Suppressor macrophage (primary cell): ENCODE measurements at places on chromosomes 7 and 10.

DNA sequence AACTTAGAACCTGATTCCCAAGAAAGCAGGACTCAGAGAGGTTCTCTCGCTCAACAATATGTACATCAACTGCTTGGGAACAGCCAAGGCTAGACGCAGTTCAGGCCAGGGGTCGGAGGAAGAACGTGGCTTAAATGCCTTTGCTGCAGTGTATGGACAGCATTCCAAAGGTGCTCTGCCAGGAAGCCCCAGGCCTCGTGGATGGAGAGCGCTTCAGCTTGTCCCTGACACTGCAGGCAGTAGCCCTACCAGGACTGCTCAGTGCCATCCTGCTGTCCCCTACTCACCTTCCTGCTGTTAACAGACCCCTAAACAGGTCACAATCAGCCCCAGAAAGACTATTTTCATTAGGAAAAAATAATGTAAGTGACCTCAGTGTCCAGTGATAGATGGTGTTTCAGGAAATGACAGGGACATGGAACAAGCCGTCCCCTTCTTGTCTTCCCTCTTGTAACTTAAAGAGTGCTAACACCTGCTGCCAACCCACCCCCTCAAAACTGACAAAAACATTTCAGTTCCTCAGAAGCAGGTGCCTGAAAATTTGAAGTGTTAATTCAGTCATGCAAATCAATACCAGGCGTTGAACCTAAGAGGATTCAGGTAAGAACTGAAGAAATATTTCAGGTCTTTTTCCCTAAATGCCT is 16.5 kb downstream of the CREB3L2 start:
- no peak for DNase-seq

DNA sequence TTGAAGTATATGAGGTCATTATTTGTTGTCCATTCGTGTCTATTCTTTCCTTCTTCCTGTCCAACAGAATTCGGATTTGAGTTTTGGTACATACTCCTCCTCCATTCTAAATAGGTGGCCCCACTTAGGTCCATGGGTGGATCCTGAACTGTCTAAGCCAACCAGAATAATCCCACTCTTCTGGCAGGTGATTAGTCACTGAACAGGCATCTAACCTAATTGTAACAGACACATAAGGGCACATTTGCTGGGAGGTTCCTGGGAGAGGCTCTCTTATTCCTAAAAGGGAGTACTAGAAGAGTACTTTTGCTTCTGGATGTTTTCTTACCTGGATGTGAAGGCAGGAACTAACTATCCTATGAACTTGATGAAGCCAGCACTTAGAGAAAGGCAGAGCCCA is 16.8 kb downstream of the LRRC72 start:
- no peak for DNase-seq

GRCh38 chr10:3472287-3473051 is 299.9 kb upstream of the PITRM1 start:
- DNase-seq = peak; percentile 84

DNA sequence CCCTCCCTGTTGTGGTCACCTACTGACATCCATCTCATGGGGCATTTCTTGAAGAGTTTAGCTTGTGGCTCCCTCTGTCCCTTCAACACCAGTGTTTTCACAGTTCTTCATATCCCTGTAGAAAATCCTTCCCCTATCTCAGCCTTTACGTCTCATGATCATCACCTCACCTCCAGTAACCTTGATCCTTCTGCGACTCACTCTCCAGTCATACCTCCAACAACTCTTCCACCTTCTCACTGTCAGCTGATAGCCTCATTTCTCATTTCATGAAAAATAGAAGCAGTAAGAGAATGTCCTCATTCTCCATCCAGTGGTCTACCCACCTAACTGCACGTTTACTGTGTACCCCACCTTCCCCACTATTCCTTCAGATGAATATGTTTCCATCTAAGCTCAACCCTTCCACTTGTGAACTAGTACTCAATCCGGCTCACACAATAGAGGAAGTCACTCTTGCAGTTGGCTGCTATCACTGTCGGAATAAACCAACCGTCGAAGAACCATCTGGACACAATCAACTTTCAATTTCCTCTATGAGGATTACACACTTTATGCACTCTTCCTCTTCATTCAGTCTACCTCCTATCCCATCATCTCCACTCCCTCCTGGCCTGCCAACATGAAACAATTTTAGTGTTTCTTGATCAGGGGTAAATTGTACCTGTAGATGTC is 256.0 kb downstream of the AHR start:
- DNase-seq = peak; percentile 44

- DNase-seq = no peak
These were observed 18.8 kb downstream of the POLL start for GRCh38 chr10:101569323-101569621.

DNA sequence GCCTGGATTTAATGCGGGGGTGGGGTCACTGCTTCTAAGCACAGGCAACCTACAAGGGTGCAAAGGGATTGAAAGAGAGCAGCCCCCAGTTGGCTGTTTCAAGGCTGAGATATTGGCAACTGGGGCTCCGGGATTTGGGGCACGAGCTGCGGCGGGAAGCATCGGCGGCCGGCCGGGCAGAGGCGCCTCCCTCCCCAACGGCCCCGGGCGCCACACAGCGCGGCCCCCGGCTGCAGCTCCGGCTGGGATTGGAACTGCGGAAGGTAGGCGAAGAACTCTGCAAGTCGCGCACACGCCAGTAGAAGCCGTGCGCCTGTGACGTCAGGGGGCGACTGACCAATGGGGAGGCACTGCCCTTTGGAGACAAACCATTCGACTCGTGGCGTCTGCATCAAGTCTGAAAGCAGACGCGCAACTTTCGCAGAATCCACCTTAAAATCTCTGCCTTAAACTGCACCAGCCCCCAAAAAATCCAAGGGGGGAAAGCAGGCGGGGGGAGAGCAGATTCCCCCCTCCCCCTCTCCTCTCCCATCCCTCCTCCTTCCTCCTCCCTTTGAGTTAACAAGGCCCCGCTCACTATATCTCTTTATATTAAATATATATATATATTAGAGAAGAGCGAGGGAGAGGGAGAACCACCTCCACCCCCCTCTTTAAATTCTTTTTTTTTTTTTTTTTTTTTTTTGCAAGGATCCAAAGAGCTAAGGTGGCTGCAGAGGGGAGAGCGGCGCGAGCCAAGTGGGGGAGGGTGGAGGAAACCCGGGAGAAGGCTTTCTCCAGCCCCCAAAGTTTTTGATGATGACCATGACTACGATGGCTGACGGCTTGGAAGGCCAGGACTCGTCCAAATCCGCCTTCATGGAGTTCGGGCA is at the start of gene DLX6:
TSS of gene DLX6 (plus strand) at position 371 of the 872 bp plus-strand sequence. CDS start at position 796, 425 bp downstream.
- peak; percentile 26 for DNase-seq

DNA sequence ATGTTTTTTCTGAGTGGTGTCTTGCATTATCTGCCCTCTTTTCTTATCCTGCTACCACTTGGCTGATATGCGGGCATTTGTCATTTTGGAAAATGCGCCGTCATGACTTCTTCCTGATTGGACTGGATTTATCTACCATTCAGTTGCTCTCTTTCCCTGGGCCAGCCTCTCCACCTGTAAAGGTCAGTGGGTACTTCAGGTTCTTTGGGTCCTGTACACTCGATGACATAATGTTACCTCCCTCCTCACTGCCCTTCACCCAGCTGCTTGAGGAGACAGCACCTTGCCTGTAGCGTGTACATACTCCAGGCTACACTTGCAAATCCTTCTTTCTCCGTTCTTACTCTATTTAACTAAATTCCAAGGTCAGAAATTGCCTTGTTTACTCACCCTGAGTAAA is 83.7 kb downstream of the RBM33 start:
- DNase-seq = no peak

- no peak for DNase-seq
These were observed 774.4 kb upstream of the POM121L12 start for GRCh38 chr7:52261057-52261456.

DNA sequence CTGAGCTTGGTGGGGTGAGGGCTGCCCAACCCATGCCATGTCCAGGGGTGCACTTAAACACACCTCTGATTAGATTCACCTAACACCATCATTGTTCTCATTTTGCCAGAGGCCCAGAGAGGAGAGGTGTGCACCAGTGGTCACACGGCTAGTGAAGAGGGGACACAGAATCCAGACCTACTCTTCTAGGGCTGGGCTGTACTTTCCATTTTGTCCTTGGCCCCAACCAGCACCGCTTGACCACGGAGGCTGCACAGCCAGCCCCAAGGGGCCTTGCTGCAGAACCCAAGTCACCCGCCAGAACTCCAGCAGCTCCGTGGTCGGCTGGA is 246 bp upstream of the WDFY4 start:
- DNase-seq = no peak

GRCh38 chr10:20298417-20298816 is 482.2 kb downstream of the PLXDC2 start:
- no peak for DNase-seq

DNA sequence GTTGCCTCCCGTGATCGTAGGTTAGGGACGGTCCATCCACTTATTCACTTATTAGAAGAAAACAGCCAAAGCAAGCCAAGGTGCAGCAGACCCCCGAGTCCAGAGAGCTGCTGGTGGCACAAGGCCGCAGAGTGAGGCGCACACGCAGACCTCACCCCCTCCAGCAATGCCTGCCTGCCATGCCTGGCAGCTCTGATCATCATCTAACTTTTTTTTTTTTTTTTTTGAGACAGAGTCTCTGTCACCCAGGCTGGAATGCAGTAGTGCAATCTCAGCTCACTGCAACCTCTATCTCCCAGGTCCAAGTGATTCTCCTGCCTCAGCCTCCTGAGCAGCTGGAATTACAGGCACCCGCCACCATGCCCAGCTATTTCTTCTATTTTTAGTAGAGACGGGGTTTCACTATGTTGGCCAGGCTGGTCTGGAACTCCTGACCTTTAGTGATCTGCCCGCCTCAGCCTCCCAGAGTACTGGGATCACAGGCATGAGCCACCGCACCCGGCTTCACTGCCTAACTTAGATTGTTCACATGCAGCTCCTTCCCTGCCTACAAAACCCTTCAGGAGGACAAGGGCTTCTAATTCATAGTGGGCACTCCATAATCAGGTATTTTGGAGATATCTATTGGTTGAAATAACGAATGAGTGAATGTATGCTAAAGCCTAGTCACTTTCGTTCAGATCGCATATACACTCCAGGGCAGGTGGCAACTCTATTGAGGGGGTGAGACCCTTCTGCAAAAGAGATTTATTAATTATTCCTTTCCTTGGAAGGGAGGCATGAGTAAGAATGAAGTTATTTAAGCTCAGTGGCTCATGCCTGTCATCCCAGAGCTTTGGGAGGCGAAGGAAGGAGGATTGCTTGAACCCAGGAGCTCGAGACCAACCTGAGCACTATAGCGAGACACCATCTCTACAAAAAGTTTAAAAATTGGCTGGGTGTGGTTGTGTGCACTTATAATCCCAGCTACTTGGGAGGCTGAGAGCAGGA is 15.9 kb downstream of the TRIM56 start:
- DNase-seq = no peak

DNA sequence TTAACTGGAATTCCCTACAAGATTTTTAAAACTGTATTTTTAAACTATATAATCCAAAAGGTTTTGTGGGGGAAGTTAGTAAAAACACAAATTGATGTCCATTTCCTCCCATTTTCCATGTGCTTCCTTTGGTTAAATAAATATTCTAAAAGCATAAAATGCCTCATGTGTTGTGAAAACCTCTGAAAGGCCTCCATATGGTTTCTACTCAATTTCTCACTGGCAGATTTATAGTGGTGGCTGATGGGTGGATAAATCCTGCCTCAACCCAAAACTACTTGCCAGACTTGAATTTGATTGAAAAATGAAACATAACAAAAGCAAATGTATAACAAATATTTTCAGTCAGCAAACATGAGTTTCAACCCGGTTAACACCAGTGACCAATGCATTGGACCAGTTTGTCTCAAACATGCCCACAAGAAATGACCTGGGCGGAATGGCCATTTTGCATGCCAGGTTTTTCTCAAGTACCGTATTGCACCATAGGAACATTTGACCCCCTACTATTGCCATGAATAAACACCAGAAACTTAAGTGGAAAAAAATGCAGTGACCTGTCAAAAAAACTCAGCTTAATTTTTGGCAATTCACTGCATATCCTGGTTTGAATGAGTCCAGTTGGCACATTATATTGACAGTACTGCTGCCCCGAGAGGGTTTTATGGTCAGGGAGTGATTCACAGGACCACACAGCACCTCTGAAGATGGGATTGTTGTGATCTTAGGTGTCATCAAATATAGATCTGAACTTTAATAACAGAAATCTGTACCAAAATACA is 454.6 kb upstream of the ANKRD30A start:
- DNase-seq = no peak

DNA sequence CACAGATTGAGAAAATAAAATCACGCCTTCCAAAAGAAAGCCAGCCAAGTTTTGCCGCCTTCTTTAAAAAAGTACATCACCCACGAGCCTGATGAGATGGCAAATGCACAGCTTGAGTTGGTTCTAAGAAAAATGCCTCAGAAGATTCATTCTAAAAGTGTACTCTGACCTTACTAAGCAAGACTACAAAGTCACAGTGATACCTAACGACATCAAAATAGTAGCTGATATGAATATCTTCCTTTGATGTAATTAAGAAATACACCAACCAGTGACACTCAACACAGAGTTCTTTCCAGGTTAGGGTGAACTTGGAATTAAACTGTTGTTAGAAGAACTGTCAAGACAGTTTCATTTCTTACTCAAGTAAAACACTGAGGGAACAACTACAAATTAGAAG is 78.0 kb upstream of the AMPH start:
- no peak for DNase-seq

DNA sequence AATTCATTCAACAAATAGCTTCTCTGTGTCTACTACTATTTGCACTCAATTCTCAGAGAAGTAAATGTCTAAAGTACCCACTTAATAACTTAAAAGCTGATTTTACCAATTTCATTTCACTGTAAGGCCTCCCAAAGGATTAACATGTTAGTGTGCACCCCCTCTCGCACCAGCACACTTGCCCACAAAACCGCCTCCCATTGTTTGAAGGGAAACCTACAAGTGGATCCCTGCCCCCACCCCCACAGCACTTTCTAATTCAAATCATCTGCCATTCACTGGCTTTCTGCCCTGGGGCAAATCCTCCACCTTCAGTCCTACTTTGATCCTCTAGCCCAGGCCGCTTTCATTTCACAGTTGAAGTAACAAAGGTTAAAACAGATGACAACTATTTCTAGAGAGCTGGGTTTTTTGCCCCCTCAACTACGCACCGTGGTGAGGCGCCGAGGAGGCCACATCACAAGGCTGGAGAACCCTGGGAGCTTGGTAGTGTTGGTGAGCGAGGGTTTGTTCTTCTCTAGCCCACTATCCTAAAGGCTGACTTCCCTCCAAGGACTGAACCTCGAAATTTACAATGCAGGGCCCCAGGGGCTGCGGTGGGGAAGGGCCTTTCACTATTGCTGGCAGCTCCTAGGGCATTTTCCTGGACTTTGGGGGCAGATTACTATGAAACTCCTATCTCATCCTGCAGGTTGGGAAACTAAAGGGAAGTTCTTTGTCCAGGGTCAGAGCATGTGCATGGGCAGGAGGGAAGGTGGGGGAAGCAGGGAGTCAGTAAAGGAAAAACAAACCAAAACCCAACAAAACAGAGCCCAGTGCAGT is 517.4 kb upstream of the ZMIZ1 start:
- no peak for DNase-seq

GRCh38 chr10:24897326-24897926 is 55.0 kb downstream of the PRTFDC1 start:
- DNase-seq = no peak

DNA sequence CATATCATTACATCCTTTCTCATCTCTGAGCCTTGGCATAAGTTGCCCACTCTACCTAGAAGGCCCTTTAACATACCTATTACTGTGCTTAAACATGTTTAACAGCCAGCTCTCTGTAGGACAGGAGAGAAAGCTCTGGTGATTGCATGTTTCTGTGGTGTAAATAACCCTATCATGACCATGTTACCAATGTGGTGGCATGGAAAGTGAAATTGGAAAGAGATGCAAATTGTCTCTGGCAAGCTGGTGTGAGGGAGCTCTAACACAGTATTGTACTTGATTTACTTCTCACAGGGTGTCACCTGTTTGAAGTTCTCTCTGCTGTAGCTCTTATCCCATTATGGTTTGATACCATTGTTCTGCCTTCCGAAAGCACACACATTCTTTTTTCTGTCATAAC is 231.8 kb upstream of the DKK1 start:
- no peak for DNase-seq
